D721Med (cell line): ENCODE measurements at places on chromosomes 5 and 9.

- DNase-seq: no peak
Observed at GRCh38 chr5:145158730-145159129, 676.4 kb downstream of the PRELID2 start.

DNA sequence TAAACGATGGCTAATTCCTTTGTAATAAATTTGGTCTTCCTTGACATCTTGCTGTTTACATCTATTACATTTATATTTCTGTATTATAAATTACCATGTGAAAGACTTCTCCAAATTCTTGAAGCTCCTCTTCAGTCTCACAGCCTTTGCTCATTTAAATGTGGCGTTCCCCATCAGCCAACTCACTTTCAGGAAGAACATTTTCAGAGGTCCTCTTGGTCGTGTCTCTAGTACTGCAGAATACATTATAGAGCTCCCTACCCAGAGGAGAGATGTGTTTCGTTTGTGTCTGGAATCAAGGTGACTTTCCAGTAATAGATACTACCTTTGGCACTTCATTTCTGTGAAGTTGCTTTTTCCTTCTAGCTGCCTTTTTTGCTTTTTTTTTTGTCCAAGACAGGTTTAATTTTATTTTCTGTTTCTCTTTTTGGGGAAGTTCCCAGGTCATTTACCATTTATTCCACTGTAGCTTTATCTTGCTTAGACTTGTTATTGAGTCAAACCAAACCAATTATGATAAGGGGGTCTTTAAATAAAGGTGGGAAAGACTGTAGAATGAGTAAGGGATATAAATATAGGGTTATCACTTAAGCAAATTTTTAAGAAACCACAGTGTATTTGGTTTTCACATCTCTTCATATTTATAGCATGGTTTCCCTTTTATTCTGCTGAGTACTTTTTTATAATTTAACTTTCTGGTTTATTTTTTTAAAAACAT lies 12.8 kb downstream of the UBE2B start:
- DNase-seq: no peak

- DNase-seq: peak; percentile 96
Observed at GRCh38 chr5:177351392-177352329, at the start of gene LMAN2. Gene LMAN2, minus strand, starts transcription at chr5:177351668. Its CDS starts 21 bp downstream, at chr5:177351647.

GRCh38 chr5:132234684-132235062 lies 7.0 kb upstream of the P4HA2 start:
- no peak for DNase-seq

- DNase-seq: no peak
Observed at GRCh38 chr9:15203581-15203980, 103.4 kb downstream of the TTC39B start.

- no peak for DNase-seq
Observed at GRCh38 chr9:37693260-37693659, 42.5 kb downstream of the FRMPD1 start.
